ENCODE measurements at places on chromosomes 6 and 20. TPM values are rescaled to one million over a fixed set of nuclear protein-coding genes. Genes with fewer than 3 reads are reported as not detected.

GRCh38 chr6:7999201-7999600, 65.0 kb downstream of the BLOC1S5 start:
- H3K36me3 ChIP-seq: no peaks in the 10 kb centered on the region
- no peak for DNase-seq

GRCh38 chr20:23097636-23098580, 11.8 kb upstream of the CD93 start:
- no peak overlapping the region for H3K4me3 ChIP-seq
- no peaks in the 10 kb centered on the region for H3K4me1 ChIP-seq
- DNase-seq: no peak
- H3K27ac ChIP-seq: no peak overlapping the region
- peaks cover 28% of the 10 kb centered on the region for H3K27me3 ChIP-seq

GRCh38 chr6:47061309-47062300, 19.5 kb upstream of the ADGRF1 start:
- peaks cover 46% of the 10 kb centered on the region for H3K4me1 ChIP-seq
- H3K4me3 ChIP-seq: no peak overlapping the region
- no peak overlapping the region for H3K27ac ChIP-seq
- no peaks in the 10 kb centered on the region for H3K27me3 ChIP-seq

- H3K36me3 ChIP-seq: peaks cover 8% of the 10 kb centered on the region
- peak overlapping the region; percentile 6 for H3K27ac ChIP-seq
- peak overlapping the region; percentile 66 for H3K4me3 ChIP-seq
Observed at GRCh38 chr6:78910591-78911171, 43.3 kb downstream of the IRAK1BP1 start.

DNA sequence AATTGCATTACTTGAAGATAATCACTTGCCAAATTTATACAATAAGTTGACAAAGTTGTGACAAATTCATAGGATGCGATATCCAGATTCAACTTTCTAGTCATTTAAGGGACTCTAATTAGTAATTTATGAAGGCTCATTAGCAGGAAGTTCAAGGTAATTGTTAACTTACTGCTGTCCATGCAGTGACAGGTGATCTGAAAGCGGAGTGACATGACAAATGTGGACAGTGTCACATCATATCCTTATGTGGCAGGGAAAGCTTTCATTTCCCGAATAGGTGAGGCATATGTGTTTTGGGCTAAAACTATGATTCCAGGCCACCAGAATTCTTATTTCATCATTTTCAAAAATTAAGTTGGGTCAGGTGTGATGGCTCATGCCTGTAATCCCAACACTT, 115.9 kb upstream of the BMP2 start:
- DNase-seq: no peak

DNA sequence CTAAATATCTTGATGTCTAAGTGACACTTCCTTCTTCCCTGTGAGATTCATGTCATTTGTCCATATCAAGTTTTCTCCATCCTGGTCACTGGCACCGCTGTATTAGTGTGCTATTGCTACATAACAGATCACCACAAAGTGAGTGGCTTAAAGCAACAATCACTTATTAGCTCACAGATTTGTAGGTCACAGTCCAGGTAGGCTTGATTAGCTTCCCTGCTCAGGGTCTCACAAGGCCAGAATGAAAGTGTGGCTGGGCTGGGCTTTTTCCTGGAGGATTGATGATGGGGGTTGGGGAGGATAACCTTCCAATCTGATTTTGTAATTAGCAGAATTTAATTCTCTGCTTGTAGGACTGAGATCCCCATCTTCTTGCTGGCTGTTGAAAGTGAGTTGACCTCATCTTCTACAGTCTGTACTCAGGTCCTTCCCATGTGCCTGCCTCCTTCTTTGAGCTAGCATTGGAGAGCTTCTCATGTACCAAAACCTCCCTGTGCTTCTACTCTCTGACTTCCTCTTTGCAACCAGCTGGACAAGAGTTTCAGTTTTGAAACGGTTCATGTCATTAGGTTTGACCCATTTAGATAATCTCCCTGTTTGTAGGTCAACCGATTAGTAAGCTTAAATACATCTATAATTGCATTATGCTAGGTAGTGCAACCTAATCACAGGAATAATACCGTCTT, 152.4 kb upstream of the MAN1A1 start:
- H3K27me3 ChIP-seq: no peaks in the 10 kb centered on the region
- no peak overlapping the region for H3K27ac ChIP-seq
- H3K4me1 ChIP-seq: no peaks in the 10 kb centered on the region
- no peak overlapping the region for H3K4me3 ChIP-seq
- DNase-seq: no peak

- peak overlapping the region; percentile 93 for H3K27ac ChIP-seq
- H3K27me3 ChIP-seq: peaks cover 8% of the 10 kb centered on the region
- DNase-seq: peak; percentile 38
- peaks cover 19% of the 10 kb centered on the region for H3K36me3 ChIP-seq
- H3K4me3 ChIP-seq: peak overlapping the region; percentile 84
- peaks cover 24% of the 10 kb centered on the region for H3K4me1 ChIP-seq
Observed at GRCh38 chr6:159969204-159969912, 476 bp downstream of the IGF2R start.

- no peaks in the 10 kb centered on the region for H3K27me3 ChIP-seq
- no peak for DNase-seq
- H3K4me1 ChIP-seq: peaks cover 3% of the 10 kb centered on the region
- no peak overlapping the region for H3K27ac ChIP-seq
Observed at GRCh38 chr20:13771853-13772453, 12.8 kb downstream of the ESF1 start.

- H3K36me3 ChIP-seq: no peaks in the 10 kb centered on the region
- H3K27ac ChIP-seq: no peak overlapping the region
- H3K4me3 ChIP-seq: no peak overlapping the region
- H3K27me3 ChIP-seq: peaks cover 29% of the 10 kb centered on the region
- DNase-seq: no peak
- no peaks in the 10 kb centered on the region for H3K4me1 ChIP-seq
Observed at GRCh38 chr6:223763-224162, 68.5 kb upstream of the DUSP22 start.

GRCh38 chr6:47621838-47622449, 76.4 kb upstream of the ADGRF4 start:
- no peak for DNase-seq
- H3K4me1 ChIP-seq: no peaks in the 10 kb centered on the region
- H3K27me3 ChIP-seq: no peaks in the 10 kb centered on the region
- no peak overlapping the region for H3K4me3 ChIP-seq

DNA sequence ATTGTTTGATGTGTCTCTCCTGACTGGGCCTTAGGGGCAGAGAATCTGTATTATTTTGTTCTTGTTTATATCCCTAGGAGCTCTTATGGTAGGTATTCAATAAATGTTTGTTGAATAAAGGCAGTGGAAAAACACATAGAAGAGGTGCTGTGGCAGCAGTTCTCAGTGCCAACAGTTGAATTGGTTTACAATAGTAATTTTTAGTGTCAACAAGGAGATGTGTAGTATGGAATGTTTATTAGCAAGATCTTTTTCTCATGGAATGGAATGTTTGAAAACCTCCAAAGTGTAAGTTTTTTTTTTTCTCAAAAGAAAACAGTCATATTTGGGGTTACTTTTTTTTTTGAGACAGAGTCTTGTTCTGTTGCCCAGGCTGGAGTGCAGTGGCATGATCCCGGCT, 28.0 kb downstream of the ASXL1 start:
- H3K4me3 ChIP-seq: no peak overlapping the region
- no peaks in the 10 kb centered on the region for H3K36me3 ChIP-seq
- no peak overlapping the region for H3K27ac ChIP-seq
- no peaks in the 10 kb centered on the region for H3K27me3 ChIP-seq

GRCh38 chr20:44455126-44455525, 20.5 kb upstream of the TTPAL start:
- H3K4me1 ChIP-seq: no peaks in the 10 kb centered on the region
- no peaks in the 10 kb centered on the region for H3K36me3 ChIP-seq
- DNase-seq: no peak
- H3K27ac ChIP-seq: no peak overlapping the region
- H3K27me3 ChIP-seq: peaks cover 14% of the 10 kb centered on the region

- H3K4me3 ChIP-seq: no peak overlapping the region
- H3K4me1 ChIP-seq: no peaks in the 10 kb centered on the region
- DNase-seq: no peak
- no peaks in the 10 kb centered on the region for H3K36me3 ChIP-seq
- no peaks in the 10 kb centered on the region for H3K27me3 ChIP-seq
- no peak overlapping the region for H3K27ac ChIP-seq
Observed at GRCh38 chr6:111499269-111499793, 16.3 kb upstream of the REV3L start.

DNA sequence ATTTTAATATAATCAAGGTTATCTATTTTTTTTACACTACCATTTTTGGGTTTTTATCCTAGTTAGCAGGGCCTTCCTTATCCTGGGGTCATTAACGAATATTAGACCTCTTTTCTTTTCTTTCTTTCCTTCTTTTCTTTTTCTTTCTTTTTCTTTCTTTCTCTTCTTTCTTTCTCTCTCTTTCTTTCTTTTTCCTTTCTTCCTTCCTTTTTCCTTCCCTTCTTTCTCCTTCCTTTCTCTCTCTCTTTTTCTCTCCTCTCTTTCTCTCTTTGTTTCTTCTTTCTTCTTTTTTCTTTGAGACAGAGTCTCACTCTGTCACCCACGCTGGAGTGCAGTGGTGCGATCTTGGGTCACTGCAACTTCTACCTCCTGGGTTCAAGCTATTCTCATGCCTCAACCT, 120.4 kb upstream of the PDE7B start:
- no peak for DNase-seq
- H3K36me3 ChIP-seq: no peaks in the 10 kb centered on the region
- no peak overlapping the region for H3K4me3 ChIP-seq
- H3K27me3 ChIP-seq: no peaks in the 10 kb centered on the region
- no peak overlapping the region for H3K27ac ChIP-seq

DNA sequence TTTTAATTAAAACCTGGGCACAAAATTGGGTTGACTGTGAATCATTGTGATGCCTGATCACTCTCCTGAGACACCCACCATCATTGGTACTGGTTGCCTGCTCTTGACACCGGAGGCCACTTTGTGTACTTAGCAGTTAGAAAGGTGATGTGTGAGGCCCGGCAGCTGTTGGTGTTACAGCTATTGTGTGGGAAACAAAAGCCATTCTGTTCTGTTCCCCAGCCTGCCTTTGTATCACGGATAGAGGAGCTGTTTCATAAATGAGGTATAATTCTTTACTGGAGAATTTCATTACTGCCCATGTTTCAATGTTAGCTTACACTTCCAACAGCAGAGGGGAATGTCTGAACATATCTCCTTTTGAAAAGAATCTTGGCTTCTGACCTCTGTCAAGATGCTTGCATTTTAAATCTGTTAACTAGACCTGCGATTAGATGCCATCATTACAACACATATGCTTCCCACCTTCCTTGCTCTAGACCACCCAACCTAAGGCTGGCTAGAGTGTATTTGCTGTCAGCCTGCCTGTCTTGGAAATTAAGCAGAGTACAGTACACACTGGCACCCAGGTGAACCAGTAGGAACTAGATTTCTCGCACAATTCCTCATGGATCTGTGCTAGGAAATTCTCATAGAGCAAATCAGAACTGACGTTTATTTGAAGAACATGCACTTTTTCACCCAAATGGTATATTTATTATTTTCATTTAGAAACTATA, 142.4 kb upstream of the INSM1 start:
- peaks cover 12% of the 10 kb centered on the region for H3K27me3 ChIP-seq
- DNase-seq: no peak
- no peak overlapping the region for H3K4me3 ChIP-seq

- H3K4me3 ChIP-seq: no peak overlapping the region
- no peaks in the 10 kb centered on the region for H3K27me3 ChIP-seq
- DNase-seq: no peak
- no peaks in the 10 kb centered on the region for H3K36me3 ChIP-seq
Observed at GRCh38 chr6:21186479-21187055, 407.0 kb upstream of the SOX4 start.

DNA sequence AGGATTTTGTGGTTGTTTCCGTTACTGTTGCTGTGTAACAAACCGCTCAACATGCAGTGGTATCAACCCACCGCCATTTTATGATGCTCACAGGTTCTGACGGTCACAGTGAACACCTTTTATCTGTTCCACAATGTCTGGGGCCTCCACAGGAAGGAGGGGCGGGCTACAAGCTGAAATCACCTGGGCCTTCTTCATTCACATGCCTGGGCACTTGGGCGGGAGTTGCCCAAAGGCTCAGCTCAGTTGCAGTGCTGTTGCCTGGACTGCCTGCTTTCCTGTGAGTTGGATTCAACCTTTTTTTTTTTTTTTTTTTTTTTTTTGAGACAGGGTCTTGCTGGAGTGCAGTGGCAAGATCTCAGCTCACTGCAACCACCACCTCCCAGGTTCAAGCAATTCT, 16.7 kb upstream of the AVP start:
- H3K27me3 ChIP-seq: no peaks in the 10 kb centered on the region
- H3K36me3 ChIP-seq: no peaks in the 10 kb centered on the region
- H3K4me1 ChIP-seq: no peaks in the 10 kb centered on the region
- H3K27ac ChIP-seq: no peak overlapping the region
- no peak for DNase-seq

GRCh38 chr20:1266167-1266973, at the start of gene SNPH:
Gene SNPH (plus strand): TSS chr20:1266294. CDS start chr20:1296240, 29,946 bp downstream.
- peak; percentile 40 for DNase-seq
- H3K27ac ChIP-seq: peak within 1 kb of the TSS; percentile 44
- H3K36me3 ChIP-seq: peaks cover 14% of the 10 kb centered on the region
- peak within 1 kb of the TSS; percentile 75 for H3K4me3 ChIP-seq

LINC00237 gene
- not detected for total RNA-seq

SLCO4A1 gene
- total RNA-seq: 51.9 TPM

OPRL1 gene
- 0.33 TPM for total RNA-seq

PRRT1 gene
- 2.9 TPM for total RNA-seq

CFB gene
- total RNA-seq: 1,205 TPM

XKR7 gene
- total RNA-seq: not detected

TCP11 gene
- total RNA-seq: not detected

HLA-DRA gene
- total RNA-seq: 173 TPM

BFSP1 gene
- total RNA-seq: 0.81 TPM

MOG gene
- not detected for total RNA-seq
